ENCODE measurements at places on chromosomes 11 and 22.

GRCh38 chr11:68961245-68961644, 19.5 kb downstream of the MRGPRD start:
- DNase-seq = no peak

DNA sequence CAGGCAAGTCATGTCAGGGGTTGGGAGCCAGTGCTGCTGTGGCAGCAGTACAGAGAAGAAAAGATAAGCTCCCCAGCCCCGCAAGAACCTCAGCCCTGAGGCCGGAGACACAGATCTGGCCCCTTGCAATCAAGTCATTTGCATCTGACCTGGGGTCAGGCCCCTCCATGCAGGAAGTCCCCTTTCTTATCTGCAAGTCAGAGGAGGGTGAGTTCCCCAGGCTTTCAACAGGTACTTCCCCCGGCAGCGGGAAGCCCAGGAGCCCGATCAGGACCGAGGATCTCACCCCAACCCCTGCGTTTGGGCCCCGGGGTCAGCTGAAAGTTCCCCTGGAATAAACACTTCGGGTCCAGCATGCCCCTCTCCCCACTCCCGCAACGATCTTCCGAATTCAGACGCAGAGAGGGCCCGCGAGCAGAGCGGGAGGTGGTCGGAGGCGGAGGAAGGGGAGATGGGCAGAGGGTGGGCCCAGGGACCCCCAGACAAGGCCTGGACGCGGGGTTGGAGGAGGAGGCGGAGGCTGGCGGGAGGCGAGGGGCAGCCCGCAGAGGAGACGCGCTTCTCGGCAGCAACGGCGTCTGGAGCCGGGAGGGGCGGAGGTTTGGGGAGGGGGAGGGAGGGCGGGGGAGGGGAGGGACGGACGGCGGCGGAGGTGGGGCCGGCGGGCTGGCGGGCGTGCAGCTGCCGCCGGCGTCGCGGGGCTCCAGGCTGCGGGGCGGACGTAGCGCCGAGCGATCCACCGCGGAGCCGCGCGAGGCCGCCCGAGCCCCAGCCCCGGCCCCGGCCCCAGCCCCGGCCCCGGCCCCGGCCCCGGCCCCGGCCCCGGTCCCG, at the start of gene TSPAN18:
Gene TSPAN18, plus strand, starts transcription at position 680 of the 831 bp plus-strand sequence. CDS start 179,455 bp downstream, outside the sequence.
- no peak for DNase-seq

- DNase-seq = no peak
These were observed 77.1 kb upstream of the IGLL5 start for GRCh38 chr22:22810471-22810870.

- DNase-seq = no peak
These were observed 110.8 kb downstream of the MORC2 start for GRCh38 chr22:30857791-30858190.

GRCh38 chr11:88367310-88367709, 29.8 kb upstream of the CTSC start:
- peak; percentile 73 for DNase-seq

- no peak for DNase-seq
These were observed 68.2 kb downstream of the FBXO7 start for GRCh38 chr22:32542677-32543357.

GRCh38 chr11:19187114-19187832, 14.5 kb downstream of the CSRP3 start:
- no peak for DNase-seq

DNA sequence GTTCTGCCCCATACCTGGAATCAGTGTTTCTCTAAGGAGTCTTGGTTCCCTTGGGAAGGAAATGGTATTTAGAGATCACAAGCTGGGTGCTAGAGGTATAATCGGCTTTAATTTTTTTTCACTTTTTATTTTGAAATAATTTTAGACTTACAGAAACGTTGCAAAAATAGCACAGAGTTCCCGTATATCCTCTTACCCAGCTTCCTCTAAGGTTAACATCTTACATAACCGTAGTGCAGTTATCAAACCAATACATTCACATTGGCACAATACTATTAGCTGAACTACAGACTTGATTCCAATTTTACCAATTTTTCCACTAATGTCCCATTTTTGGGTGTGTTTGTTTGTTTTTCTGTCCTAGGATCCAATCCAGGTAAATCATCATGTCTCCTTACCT, 63.8 kb downstream of the RBX1 start:
- no peak for DNase-seq

- DNase-seq = no peak
These were observed 11.6 kb downstream of the SLC3A2 start for GRCh38 chr11:62892077-62892922.

DNA sequence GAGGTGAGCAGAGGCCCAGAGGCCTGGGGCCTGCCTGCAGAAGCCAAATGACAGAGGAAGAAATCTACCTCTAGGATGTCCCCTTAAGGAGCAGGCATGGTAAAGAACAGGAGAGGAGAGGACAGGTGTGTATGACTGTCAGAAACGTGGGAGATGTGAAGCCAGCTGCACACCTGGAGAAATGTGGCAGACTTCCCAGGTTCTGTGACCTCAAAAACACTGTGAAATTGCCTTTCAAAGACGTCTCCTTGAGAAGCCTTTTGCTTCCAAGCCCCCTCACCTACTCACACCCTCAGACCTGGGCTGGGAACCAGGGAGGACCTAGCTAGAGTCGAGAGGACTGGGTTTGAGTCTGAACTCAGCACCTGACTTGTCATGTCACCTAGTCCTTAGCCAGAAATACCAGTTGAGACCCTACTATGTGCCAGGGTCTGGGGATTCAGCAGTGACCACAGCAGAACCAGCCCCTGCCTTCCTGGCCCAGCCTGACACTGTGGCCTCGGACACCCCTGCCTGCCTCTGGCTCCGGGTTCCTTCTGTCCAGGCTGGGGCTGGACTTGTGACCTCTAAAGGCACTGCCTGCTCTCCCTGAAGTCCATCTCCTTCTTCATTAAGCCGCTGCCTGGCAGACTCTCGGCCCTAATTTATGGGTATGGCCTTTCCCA, 5.6 kb downstream of the TPBGL start:
- no peak for DNase-seq

DNA sequence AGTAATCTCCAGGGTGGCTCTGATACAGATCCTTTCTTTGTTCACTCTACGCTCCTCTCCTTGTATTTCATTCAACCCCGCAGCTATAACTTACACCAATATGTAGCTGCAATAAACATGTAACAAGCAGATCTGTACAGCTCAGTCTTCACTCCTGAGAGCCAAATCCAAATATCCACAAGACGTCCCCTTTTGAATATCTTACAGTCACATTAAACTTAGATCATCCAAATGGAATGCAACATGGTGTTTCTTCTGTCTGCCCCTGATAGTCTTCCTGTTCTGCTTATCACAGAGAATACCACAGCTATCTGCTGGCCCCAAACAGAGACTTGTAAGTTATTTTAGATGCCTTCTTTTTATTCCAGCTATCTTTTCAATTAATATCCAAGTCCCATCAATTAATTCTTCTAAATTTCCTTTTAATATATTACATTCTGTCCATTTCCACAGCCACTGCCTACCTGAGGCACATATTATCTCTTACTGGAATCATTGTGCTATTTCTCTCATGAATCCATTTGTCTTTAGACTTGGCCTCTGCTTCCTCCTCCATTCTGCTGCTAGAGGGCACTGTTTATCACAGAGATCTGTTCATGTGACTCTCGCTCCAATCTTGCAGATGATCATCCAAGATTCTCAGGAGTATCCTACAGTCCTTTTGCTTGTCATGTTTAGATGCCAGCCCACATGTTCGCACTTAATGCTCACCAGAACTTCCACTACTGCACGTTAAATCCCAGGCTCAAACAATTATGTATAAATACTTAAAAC, 908.6 kb downstream of the NTM start:
- DNase-seq = peak; percentile 31

- DNase-seq = no peak
These were observed 10.0 kb upstream of the SCGB1D1 start for GRCh38 chr11:62179995-62180394.

DNA sequence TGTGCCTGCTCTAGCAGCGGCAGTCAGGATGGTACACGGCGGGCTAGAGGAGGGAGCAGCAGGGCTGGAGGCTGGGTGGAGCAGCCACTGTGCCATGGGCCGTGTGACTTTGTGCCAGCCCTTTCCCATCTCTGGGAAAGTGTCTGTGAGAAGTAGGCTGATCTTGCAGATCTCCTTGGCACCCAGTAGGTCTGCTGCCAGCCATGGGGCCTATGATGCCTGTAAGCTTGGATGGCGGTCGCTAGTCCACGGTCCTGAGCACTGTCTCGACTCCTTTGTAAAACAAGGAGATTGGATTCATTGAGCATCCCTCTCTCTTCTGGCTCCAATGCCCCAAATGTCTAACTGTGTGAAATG, 22.6 kb downstream of the AMPD3 start:
- no peak for DNase-seq

DNA sequence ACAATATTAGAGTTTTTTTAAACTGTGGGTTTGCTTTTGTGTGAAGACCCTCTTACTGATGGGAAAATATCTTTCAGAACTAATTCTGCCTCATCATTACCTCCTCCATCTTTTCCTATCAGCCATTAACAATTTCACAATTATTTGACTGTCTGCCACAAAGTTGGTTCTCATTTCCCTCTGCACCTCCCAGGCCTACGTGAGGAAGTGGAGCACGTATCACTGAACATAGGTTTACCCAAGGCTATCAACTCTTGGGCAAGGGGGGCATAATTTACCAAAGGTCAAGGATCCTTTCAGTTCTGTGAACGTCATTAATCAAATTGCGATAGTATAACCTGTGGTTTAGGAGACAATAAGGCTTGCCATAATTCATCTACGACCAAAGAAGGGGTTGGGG, 60.0 kb downstream of the LIF start:
- DNase-seq = no peak

DNA sequence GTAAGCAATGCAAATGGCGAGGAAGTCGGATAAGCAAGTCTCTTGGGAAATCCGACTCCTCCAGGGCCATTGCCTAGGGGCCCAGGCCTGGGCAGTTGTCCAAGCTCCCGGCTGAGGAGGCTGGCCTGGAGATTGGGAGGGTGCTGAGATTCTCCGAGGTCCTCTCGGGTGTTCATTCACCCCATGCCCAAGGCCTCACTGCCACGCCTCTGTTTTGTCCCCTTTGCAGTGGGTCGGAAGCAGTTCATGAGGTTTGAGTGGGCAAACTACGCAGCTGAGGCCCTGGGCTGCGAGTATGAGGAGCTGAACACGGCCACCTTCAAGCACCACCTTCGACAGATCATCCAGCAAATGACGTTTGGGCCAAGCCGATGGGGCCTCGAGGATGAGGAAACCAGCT, 81.3 kb downstream of the MYO18B start:
- DNase-seq = no peak

DNA sequence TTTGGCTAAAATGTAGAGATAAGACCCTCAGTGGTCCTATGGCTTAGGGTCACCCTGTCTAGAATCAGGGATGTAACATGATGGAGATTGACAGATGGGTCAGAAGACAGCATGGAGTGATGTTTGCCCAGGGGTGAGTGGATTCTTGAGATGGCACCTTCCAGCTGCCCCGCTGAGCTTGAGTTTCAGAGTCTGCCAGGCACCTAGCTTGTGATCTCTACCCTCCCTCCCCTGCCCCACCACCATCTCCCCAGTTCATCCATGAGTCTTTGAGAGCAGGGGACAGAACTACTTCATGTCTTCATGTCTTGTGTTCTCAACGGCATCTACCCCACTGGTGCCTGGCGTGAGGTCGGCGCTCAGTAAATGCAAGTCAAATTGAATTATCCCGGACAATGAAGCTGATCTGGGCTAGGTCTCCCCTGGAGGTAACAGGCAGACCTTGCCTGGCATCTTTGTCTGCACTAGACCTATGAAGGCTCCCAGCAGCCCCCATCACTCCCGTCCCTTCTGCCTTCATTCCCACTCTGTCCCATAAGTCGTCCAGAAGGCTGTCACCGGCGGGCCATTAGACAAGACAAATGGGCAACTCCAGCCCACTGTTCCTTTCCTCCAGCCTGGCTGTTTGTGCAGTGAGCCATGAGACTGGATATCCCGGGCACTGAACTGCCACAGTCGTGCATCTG, 239.2 kb upstream of the TBCEL start:
- no peak for DNase-seq

DNA sequence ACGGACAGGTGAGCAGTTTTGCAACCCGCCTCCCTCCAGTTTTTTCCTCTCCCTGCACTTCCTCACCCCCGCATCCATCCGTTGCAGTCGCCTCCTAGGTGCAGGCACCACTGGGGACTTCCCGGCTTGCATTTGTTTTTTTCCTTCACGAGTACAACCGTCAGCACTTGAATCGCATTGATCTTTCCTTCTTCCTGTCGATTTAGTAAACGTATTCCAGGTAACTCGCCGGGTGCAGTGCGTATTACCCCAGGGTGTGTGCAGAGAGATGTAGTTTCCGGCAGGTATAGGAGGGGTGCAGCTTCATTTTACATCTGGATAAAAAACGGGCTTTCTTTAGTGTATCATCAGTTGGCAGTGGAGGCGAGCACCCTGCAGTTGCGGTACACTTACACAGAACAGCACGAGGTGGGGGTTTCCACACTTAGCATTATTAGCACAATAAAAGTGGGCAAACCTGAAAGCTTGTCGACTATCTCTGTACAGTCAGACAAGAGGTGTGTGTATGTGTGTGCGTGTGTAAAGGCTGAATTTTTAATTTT, at the start of gene SORL1-AS1:
Gene SORL1-AS1, minus strand, starts transcription at position 359 of the 542 bp plus-strand sequence.
- DNase-seq = peak; percentile 42

DNA sequence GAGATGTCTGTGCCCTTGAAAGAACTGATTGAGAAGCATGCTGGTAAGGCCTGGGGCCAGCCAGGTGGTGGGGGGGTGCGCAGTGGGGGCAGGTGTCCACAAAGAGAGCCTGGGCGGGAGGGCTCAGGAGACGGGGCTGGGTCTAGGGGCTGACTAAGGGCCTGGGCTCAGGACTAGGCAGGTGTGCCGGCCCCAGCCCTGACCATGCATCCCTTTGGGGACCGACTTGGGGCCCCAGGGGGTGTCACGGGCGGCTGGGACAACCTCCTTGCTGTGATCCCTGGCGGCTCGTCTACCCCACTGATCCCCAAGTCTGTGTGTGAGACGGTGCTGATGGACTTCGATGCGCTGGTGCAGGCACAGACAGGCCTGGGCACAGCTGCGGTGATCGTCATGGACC, 4.4 kb downstream of the NDUFV1 start:
- no peak for DNase-seq

DNA sequence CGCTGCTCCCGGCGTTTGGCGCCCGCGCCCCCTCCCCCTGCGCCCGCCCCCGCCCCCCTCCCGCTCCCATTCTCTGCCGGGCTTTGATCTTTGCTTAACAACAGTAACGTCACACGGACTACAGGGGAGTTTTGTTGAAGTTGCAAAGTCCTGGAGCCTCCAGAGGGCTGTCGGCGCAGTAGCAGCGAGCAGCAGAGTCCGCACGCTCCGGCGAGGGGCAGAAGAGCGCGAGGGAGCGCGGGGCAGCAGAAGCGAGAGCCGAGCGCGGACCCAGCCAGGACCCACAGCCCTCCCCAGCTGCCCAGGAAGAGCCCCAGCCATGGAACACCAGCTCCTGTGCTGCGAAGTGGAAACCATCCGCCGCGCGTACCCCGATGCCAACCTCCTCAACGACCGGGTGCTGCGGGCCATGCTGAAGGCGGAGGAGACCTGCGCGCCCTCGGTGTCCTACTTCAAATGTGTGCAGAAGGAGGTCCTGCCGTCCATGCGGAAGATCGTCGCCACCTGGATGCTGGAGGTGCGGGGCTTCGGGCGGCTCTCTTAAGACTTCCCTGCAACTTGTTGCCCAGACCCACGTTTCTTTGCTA, at the start of gene CCND1:
Gene CCND1, plus strand, starts transcription at position 162 of the 587 bp plus-strand sequence. Its CDS starts 158 bp downstream, at position 320.
- DNase-seq = no peak

GRCh38 chr11:110907629-110908028, 195.4 kb upstream of the ARHGAP20 start:
- peak; percentile 43 for DNase-seq

GRCh38 chr11:107743191-107743590, 31.3 kb upstream of the SLN start:
- no peak for DNase-seq

- DNase-seq = no peak
These were observed 254.9 kb downstream of the TMEM135 start for GRCh38 chr11:87292598-87292997.

GRCh38 chr22:24972369-24972768, 19.9 kb downstream of the KIAA1671 start:
- no peak for DNase-seq
